Renal pelvis (tissue), 12 donors: ENCODE measurements at places on chromosomes 2 and 18. TPM values are rescaled to one million over a fixed set of nuclear protein-coding genes. Genes with fewer than 3 reads are reported as not detected.

CYP27A1 gene
- polyA plus RNA-seq: 63.2 TPM

DNA sequence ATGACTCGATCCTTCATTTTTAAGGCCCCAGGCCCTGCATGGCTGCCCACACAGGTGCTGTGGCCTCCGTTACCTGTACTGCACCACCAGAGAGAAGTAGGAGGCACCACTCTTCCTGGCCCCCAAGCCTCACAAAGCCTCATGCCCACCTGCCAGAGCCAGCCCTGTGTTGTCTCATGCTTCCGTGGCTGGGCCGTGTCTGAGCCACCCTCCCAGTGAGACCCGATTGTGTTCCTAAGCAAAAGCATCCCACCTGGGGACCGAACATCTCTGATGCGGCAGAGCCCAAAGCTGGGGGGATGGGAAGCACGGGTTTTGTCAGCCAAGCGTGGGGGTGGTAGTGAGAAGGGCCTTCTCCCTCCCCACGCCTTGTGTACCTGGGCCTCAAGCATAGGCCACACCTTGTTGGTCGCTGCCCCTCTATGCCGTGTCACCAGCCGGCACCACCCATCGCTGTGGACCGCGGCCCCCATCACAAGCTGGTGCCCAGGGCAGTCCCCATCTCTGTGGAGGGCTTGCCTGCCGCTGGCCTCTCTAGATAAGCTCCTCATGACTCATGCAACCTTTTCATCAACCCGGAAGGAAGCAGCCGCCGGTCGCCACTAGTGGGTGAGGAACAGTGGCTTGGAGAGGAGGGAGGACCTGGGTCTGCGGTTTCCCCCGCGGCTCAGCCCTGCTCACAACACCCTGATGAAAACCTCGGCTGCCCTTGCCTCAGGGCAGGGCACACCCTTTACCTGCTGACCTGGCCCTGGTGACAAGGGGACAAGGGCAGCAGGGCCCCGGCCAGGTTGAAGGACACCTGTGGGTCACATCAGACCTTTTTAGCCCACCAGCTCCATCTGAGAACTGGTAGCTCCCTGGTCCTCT lies 2.7 kb upstream of the RNPEPL1 start:
- DNase-seq: no peak

- no peak for DNase-seq
Observed at GRCh38 chr2:214593727-214594126, 182.9 kb downstream of the VWC2L start.

GRCh38 chr2:180978903-180979748 lies 1.3 kb upstream of the UBE2E3 start:
- peak; percentile 23 for DNase-seq

DNA sequence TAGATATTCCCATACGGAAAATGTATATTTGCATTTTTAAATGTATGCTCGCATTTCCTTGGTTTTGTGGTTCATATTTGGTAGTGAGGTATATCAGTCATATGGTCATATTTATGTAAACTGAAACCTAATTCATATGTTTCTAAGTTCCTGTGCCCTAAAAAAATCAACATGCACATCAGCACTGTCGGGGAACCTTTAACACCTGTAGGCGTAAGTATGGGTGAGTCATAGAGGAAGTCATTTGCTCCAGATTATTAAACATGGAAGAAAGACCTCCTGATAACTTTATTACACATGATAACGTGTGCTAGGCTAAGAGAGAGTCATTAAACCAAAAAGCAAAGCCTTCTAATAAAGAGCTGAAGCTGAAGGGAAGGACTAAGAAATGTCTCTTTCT lies 437.7 kb downstream of the NRXN1 start:
- no peak for DNase-seq

- DNase-seq: no peak
Observed at GRCh38 chr2:168426861-168427260, 29.2 kb upstream of the CERS6 start.

DNA sequence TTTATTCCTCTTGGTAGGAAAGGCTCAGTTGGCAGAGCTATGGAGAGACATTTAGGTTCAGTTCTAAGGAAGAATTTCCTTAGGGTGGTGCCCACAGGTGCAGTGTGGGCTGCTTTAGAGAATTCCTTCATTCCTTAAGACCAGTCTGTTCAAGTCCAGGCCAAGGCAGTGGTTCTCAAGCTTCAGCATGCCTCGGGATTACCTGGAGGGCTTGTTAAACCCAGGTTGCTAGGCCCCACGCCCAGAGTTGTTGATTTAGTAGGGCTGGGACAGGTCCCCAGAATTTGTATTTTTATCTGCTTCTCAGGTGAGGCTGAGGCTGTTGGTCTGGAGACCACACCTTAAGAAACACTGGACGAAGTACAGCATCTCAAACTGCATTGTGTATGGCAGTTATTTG lies 68.9 kb downstream of the CERS6 start:
- no peak for DNase-seq

ZNF521 gene
- polyA plus RNA-seq: 39.2 TPM

ABCG8 gene
- polyA plus RNA-seq: 0.84 TPM

- DNase-seq: peak; percentile 99
Observed at GRCh38 chr2:207166039-207166348, 246 bp upstream of the KLF7 start.

CFAP221 gene
- 18.5 TPM for polyA plus RNA-seq

GRCh38 chr2:30205456-30205855 lies 25.9 kb upstream of the LBH start:
- no peak for DNase-seq

DNA sequence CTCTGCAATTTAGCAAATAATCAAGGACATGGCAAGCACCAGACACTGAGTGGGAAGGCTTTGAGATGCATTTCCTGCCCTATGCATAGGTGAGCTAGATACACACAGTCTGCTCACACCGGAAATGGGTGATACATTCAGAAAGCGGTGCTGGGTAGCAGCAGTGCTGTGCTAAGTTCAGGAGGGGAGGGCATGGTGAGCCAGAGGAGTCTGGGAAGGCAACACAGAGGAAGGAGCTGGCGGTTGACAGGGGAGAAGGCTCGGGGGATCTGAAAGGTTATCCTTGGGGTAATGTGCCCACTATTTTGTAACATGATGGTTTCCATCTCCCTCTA lies 57.4 kb upstream of the EPAS1 start:
- DNase-seq: no peak

DNA sequence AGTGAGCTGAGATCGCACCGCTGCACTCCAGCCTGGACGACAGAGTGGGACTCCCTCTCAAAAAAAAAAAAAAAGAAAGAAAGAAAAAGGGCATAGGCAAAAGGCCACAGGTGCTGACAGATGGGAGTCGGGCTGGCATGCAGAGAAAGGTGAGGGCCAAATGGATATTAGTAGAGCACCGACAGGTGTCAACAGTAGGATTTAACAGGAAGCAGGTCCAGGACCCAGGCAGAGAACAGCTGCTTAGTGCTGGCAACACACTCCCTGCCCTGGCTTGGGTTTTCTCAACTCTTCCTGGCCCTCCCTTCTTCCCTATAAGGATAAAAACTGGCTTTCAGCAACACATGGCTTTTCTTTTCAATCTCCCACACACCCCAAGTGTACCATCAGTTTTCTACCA lies 84.9 kb downstream of the MRO start:
- no peak for DNase-seq

DNA sequence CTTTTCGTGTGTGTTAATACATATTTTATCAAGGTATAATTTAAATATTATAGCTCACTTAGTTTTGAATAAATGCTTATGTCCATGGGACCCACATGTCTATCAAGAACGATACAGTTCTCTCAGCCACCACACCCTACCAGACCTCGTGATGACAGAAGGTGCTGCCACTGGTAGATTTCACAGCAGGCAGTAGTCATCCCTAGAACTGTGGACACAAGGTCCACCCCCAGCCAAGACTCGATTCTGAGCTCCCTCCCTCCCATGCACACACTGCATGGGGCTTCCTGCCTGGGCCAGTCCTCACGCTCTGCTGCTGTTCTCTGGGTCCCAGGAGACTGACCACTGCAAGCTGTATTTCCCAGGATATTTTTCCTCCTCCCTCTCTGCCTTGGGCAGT lies 26.5 kb upstream of the CREB1 start:
- no peak for DNase-seq

TDRD15 gene
- polyA plus RNA-seq: 0.04 TPM

- no peak for DNase-seq
Observed at GRCh38 chr2:10245661-10246060, 57.0 kb upstream of the HPCAL1 start.

DNA sequence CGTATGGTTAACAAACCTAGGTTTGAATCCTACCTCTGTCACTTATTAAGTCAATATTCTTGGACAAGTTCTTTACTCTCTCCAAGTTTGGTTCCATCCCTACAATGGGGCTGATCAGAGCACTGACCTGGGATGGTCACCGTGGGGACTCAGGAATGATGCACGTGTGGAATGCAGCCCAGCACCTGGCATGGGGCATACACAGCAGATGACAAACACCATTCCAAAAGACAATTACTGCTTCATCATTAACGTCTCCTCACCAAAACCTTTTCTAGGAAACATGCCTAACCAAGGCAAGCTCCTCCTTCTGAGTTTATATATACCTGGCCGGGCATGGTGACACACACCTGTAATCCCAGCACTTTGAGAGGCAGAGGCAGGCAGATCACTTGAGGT lies 532.9 kb upstream of the ID2 start:
- no peak for DNase-seq

CDK15 gene
- polyA plus RNA-seq: 1.5 TPM

CHAC2 gene
- 4.3 TPM for polyA plus RNA-seq

DNA sequence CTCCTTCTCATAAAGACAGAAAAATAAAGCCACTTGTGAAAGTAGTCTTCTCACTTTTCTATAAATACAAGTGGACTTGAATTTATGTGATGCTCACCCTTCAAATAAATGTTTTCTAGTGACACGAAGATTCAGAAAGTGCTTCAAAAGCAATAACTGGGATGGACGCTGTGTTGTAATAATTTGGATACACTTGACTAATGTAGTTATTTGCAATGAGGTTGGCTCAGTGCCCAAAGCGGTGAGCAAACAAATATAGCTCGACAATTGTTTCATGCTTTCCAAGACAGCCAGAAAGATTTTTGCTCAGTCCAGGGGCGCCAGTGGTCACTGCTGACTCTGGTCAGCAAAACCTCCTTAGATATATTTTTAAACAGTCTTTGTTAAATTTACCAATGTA lies 278.6 kb upstream of the KLHL14 start:
- peak; percentile 16 for DNase-seq

CDCA7 gene
- 32.9 TPM for polyA plus RNA-seq

- no peak for DNase-seq
Observed at GRCh38 chr2:155412598-155412997, 714.1 kb downstream of the KCNJ3 start.

RSAD2 gene
- polyA plus RNA-seq: 3.9 TPM

- DNase-seq: no peak
Observed at GRCh38 chr2:111182740-111183139, 62.0 kb downstream of the BCL2L11 start.

DIS3L2 gene
- 37.6 TPM for polyA plus RNA-seq

DNA sequence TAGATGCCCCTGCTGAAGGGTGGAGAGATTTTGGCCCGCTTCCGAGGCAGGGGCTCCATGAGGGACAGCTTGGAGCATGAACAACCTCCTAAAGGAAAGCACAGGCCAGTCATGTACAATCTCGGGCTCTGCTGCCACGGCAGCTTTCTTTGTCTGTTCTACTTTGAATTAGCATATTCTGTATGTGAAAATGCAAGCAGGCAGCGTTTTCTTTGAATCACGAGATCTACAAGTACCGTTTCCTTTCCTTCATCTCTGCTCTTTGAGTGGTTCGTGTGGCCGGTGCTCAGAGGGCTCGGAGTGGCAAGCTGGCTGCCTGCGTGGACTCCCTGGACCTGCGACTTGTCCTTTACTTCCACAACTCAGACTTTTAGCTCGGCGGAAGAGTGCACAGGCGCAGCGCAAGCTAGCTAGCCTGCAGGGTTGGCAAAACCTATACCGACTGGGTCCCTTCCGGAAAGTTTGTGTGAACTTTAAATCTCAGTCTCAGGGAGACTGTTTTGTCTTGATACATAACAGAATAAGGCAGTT lies 6.9 kb downstream of the TWIST2 start:
- DNase-seq: no peak

- DNase-seq: no peak
Observed at GRCh38 chr18:69854455-69854854, 93.2 kb downstream of the CD226 start.

- no peak for DNase-seq
Observed at GRCh38 chr2:98634406-98635092, 26.2 kb downstream of the UNC50 start.

NTSR2 gene
- polyA plus RNA-seq: not detected

ECEL1 gene
- polyA plus RNA-seq: 17.4 TPM

GRCh38 chr18:6929370-6930102 lies 188.1 kb downstream of the LAMA1 start:
- DNase-seq: no peak

DNA sequence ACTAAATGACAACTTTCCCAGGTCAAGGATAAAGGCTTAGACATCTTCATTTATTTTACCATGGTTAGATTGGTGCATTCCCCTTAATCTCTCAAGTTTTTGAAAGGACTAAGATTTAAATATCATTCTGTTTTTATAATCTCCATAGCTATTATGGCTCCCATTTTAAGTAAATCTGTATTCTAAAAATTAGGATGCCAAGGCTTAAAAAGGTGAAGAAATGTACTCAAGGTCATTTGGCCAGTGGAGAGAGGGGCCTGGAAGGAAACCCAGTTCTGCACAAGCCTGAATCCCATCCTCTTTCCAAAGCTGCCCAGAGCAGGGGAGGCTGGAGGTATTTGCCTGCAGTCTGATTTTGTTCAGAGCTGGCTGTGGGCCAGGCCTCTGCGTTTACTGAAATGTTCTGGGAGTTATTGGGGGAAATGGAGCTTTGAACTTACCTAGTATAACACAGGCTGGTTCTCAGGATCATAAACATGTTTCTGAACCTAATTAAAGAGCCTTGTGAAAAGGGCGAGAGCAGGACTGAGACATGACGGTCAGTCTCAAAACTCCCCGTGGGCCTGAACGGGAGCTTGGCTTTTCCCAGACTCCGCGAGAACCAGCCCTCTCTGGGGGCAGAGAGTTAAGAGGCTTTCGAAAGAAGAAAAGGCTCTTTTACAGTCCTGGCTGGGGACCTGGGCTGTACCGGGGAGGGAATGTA lies 85.6 kb downstream of the DDX1 start:
- DNase-seq: peak; percentile 68

- DNase-seq: no peak
Observed at GRCh38 chr2:158502974-158503373, 46.2 kb downstream of the PKP4 start.

GRCh38 chr18:46518438-46518837 lies 138.6 kb downstream of the LOXHD1 start:
- DNase-seq: no peak

DNA sequence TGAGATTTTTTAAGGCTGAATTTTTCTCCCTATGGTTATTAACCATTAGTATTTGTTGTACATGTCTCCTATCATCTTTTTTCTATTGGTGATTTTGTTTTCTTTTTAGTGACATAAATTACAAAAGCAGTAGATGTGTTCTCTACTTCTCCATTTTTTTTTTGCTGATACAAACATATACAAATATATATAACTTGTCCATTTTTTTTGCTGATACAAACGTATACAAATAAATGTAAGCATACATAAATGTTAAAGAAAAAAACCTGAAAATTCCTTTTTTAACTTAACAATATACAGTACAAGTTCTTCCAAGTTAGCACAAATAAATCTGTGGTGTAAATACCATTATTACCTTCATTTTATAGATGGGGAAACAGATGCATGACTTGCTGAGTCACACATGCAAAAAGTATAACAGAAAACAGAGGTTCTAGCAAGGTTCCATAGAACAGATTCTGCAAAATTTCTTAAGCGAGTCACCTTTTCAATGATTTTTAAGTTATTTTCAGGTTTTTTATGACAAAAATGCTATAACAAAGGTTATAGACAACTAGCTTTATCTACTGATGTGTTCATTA lies 2.1 kb downstream of the MSGN1 start:
- DNase-seq: no peak

GRCh38 chr2:160460333-160460731 lies 33.3 kb downstream of the RBMS1 start:
- no peak for DNase-seq

GRCh38 chr2:144935191-144935590 lies 415.3 kb upstream of the ZEB2 start:
- DNase-seq: peak; percentile 48
